ENCODE measurements at places on chromosomes 1 and 21. TPM values are rescaled to one million over a fixed set of nuclear protein-coding genes. Genes with fewer than 3 reads are reported as not detected.

BCAN gene
- 0.54 TPM for polyA plus RNA-seq

AMPD1 gene
- polyA plus RNA-seq = not detected

PRAMEF15 gene
- not detected for polyA plus RNA-seq

DNA sequence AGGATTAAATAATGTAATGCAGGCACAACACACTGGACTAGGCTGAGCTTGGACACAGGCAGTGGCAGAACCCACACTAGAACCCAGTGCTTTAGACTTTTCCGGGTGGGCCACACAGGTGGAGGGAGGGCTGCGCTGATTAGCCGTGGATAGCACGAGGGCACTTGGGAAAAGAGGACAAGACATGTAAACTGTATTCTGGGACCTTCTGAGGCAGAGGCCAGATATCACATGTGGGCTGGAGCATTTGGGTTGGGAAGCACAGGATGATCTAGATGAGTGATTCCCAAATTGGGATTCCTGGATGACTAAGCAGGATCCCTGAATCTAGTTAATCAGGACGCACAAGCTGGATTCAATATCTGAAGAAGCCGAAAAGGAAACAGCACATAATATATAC is 20.3 kb upstream of the A3GALT2 start:
- DNase-seq = no peak

- no peak for DNase-seq
Measured at GRCh38 chr1:151495316-151495715, 15.9 kb upstream of the CGN start.

- no peak for DNase-seq
Measured at GRCh38 chr1:57857809-57858208, 433.9 kb upstream of the DAB1 start.

- DNase-seq = no peak
Measured at GRCh38 chr1:41486371-41487125, 2.1 kb upstream of the EDN2 start.

DNA sequence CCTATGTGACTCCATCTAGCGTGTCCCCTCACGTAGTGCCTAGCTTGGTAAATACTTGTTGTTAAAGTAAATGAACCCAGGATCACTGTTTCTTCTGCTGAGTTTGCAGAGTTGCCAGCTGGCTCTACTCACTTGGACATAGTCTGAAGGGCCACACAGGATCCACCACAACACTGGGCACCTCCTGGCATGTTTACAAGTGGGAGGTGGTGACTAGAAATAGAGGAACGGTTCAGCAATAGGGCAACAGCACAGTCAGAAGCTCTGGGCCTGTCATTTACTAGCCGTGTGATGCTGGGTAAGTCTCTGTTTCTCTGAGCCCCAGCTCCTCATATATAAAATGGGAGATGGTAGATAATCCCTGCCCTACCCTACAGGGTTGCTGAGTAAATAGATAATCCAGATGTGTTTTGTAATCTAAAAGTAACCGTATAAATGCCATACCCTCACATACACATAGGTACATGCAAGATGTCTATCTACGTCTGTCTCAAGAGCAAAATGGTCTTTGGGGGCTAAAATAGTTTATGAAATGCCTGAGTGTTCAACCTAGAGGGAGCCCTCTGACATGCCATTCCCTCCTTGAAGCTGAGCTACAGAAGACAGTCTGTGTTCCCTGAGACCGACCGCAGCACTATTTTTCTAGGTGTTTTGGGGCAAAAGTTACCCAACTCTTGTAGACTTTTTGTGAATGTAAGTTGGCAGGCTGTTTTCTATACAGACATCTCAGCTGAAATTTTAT is 20.5 kb downstream of the RNF220 start:
- DNase-seq = no peak

DNA sequence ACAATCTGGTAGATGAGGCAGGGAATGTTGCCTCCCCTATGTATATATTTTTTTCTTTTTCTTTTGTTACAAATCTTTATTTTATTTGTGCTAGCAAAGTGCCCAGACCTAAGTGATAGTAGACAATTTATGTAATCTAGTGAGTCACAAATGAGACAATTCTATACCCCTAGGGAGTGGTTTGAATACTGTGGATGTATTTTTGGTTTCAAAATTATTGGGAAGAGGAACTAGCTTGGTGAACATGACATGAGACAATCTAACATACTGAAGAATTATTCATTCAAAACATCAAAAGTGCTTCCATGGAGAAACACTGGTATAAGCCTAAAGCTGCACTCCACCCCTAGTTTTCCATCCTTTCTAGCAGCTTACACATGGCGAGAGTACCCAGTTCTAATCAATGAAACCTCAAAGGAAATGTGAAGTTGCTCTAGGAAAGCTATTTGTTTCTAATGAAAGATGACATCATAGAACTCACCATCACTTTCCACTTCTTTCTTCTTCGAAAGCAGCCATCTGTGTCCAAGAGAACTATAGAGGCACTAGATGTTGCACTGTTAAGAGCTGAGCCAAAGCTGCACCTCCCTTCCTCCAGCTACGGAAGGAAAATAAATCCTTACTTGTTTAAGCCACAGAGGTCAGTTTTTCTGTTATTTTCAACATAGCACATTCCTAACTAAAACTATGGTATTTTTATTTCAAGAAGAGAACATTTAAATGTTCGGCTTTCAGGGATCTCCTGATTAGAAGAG is 764.6 kb downstream of the LTN1 start:
- DNase-seq = no peak
